ENCODE measurements at places on chromosomes 1 and 21. TPM values are rescaled to one million over a fixed set of nuclear protein-coding genes. Genes with fewer than 3 reads are reported as not detected.

DNA sequence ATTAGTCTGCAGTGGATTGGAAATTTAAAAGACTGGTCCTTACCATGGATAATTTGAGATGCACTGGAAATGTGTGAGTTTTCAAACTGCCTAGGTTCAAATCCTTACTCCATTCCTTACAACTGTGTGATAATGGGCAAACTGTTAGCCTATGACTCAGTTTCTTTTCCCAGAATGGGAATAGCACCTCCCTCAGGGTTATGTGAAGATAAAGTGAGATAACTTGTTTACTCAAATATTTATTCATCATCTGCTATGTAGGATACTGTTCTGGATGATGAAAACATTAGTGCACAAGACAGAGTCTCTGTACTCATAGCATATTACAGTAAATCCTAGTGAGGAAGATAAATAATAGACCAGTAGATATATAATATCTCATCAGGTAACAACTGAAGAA lies 28.6 kb downstream of the LRIG2 start:
- no peak for DNase-seq

- DNase-seq, result no peak
Measured at GRCh38 chr1:11615090-11615489, 39.1 kb downstream of the FBXO2 start.

- DNase-seq, result no peak
Measured at GRCh38 chr21:42158846-42159245, 60.1 kb upstream of the ABCG1 start.

DNA sequence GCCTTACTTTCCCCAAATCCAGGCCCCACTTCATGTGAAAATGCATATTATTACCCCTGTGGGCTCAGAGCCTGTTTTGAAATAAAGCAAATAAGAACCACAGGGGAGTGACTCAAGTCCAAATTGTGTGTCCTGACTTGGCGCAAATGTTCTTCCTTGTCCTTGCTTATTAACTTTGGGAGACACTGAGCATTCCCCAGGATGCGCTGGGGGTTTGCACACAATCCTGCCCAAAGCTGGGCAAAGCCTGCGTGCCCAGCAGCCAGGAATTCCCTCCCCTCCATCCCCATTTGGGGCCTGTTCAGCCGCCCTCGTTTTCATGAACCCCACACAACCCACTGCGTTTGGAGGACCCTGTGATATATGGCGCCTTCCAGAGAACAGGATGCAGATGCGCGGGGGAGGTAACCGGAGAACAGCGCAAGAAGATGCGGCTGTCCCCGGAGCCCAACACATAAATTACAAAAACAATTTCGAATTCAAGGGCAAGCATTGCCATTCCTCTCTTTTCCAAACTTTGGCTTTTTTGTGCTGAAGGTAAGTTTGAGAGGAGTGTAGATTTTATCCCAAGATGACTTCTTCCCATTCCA lies 42.4 kb upstream of the CLDN14 start:
- DNase-seq, result no peak

GRCh38 chr1:160354388-160354985 lies 11.3 kb downstream of the NCSTN start:
- DNase-seq, result no peak

DNA sequence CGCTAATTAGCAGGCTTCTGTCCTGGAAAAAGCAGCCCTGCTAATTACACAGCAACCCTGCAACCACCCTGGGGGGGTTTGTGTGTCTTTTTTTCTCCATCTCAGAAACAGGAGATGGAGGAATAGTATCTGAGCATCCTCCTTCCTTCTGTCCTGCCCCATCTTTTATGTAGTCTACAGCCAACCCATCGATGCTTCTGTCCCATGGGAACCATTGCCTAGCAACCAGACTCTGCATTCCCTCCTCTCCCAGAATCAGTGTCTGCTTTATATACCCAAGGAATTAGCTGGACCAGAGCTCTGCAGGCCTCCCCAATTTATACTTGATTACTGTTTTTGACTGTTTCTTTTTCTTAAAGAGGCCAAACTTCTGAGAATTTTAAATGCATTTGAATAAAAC lies 35.1 kb downstream of the LRRC38 start:
- DNase-seq, result no peak

UMODL1 gene
- 0.50 TPM for total RNA-seq

GRCh38 chr1:228969953-228970800 lies 234.9 kb downstream of the RHOU start:
- DNase-seq, result no peak

DNA sequence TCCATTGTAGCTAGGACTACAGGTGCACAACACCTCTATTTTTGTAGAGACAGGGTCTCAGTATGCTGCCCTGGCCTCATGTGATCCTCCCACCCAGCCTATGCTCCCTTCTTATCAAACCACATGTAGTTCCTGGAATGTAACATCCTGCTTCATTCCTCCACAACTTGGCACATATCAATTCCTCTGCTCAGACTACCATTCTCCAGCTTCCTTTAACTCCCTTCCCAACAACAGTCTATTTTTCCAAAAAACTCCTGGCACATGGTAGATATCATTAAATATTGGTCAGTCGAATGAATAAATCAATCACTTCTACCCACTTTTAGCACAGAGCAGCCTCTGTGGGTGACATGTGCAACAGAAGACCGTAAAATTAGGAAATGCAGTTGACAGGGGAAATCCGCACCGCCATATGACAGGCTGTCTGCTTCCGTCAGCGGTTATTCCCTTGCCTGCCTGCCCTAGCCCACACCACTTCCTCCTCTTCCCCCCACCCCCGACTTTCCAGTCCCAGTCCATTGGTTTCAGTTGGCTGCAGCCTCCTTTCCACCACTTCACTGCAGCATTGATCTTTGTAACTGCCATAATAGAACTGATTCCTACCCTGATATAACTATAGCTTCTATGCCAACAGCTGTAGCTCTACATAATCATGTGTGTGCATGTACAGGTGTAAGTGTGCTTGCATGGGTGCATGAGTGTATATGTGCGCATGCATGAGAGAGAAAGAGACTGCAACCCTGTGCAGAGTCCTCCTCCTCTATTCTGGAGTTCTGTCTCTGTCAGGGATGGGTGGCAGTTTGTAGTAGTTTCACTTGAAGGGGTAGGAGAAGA lies 6.8 kb upstream of the AKR1A1 start:
- peak; percentile 71 for DNase-seq

GRCh38 chr1:18232052-18232451 lies 124.5 kb downstream of the IGSF21 start:
- DNase-seq, result no peak

Measured in CD8-positive, alpha-beta T cell (primary cell).